ENCODE measurements at places on chromosomes 2 and 18. TPM values are rescaled to one million over a fixed set of nuclear protein-coding genes. Genes with fewer than 3 reads are reported as not detected.

- no peak overlapping the region for H3K4me3 ChIP-seq
- DNase-seq = no peak
- H3K4me1 ChIP-seq = no peaks in the 10 kb centered on the region
- H3K27ac ChIP-seq = no peak overlapping the region
- H3K36me3 ChIP-seq = no peaks in the 10 kb centered on the region
- H3K27me3 ChIP-seq = no peaks in the 10 kb centered on the region
These were observed 1109.3 kb downstream of the TSN start for GRCh38 chr2:122864728-122865127.

DNA sequence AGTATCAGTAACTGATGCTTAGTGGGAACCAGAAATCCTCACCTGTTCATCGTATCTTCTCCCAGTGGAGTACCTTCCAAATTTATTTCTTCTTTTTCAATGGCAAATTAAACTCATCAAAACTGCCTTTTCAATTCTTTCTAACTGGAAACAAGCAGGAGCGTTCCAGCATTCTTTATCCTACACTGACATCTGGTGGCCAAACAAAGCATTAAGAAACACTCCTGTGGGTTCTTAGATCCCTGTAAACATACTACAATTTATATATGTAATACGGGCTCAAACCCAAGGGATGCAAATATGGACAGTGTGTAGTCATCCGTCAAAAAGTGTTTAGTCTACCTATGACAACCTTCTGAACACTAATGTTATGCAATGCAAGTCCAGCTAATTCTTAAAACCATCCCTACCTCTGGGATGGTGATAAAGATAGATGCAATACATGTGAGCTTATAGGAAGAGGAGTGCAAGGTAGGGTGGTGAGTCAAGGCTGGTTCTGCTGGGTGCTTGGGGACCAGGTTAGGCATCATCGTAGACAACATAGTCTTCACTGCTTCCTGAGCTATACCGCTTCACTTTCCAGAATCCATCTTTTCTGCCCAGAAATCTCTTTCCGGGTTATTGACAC, 375.0 kb downstream of the CTNNA2 start:
- H3K4me1 ChIP-seq = no peaks in the 10 kb centered on the region
- H3K27me3 ChIP-seq = no peaks in the 10 kb centered on the region
- H3K36me3 ChIP-seq = no peaks in the 10 kb centered on the region
- no peak for DNase-seq
- no peak overlapping the region for H3K27ac ChIP-seq

DNA sequence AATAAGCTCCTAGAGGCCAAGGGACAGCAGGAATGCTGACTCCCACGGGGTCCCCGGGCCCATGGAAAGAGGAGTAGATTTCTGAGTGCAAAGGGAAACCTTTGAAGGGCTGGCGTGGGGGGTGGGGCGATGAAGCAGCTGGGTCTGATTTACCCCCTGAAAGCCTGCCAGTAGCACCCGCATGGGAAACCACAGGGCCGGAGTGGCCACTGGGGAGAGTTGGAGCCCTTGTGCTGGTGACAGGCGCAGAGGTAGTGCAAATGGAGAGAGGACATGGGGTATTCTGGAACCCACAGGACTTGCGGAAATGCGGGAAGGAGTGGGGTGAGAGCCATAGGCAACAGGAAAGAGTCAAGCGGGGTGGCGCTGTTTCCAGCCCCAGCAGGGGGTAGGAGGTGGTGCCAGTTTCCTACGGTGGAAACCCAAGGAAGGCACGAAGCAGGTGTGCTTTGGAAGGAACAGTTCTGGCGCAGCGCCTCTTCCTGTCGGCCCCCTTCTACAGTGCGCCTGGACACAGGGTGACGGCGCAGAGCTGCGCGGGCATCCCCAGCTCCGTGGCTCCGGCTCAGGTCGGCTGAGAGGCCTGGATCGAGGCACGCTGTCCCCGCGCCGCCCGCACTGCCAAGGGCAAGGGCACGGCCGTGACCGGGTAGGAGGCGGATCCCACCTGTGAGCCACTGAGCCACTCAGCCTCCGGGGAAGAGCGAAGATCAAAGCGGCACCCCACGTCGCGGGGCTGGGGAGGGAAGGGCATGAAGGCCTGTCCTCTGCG, 149.0 kb upstream of the GLI2 start:
- no peak overlapping the region for H3K27ac ChIP-seq
- H3K27me3 ChIP-seq = peaks cover 40% of the 10 kb centered on the region
- no peaks in the 10 kb centered on the region for H3K36me3 ChIP-seq

DNA sequence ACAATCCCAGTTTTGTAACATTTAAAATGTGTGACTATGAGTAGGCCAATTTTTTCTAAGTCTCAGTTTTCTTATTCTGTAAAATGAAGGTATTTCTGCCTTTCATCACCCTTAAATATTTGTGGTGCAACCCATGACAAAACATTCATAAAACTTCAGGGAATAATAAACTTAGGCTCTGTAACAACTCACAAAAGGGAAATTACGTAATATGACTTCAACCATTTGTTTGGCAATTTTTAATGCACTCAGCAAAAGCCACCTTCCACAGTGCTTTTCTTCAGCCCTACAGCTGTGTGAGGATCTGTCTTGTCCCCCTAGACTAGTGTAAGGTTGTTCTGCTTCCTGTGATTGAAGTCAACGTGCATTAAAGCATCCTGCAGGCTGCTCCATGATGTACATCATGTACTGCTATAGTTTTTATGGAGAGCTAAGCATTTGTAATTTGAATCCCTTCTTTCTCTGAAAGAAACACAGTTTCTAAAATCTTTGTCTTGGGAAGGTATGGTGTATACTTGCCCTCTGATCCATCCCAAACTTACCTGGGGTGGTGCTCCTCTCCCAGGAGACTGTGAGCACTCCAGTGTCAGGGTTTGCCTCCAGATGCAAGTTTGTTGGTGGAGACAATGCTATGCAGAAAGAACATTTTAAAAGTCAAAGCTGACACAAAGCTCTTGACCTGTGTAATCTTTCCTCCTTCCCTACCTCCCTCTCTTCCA, 39.1 kb downstream of the FN1 start:
- H3K36me3 ChIP-seq = no peaks in the 10 kb centered on the region
- H3K27ac ChIP-seq = no peak overlapping the region
- peaks cover 6% of the 10 kb centered on the region for H3K27me3 ChIP-seq
- no peaks in the 10 kb centered on the region for H3K4me1 ChIP-seq
- H3K4me3 ChIP-seq = no peak overlapping the region

GRCh38 chr2:51344886-51345285, 313.0 kb upstream of the NRXN1 start:
- H3K4me1 ChIP-seq = no peaks in the 10 kb centered on the region
- no peaks in the 10 kb centered on the region for H3K36me3 ChIP-seq
- no peak for DNase-seq
- no peak overlapping the region for H3K4me3 ChIP-seq
- no peak overlapping the region for H3K27ac ChIP-seq

DNA sequence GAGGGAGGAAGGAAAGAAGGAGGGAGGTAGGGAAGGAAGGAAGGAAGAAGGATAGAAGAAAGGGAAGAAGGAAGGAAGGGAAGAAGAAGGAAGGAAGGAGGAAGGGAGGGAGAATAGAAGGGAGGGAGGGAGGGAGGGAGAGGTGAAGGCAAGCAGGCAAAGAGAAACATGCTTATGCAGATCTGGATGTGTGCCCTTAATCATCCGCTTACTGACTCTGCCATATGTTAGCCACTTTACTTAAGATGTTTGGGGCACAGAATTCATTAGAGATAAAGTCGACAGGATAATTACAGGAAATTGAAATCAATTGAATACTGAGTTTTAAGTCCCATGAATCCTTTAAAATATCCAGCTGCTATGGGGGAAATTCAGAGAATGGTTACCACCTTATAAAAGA, 334.2 kb downstream of the GRB14 start:
- H3K4me1 ChIP-seq = no peaks in the 10 kb centered on the region
- H3K4me3 ChIP-seq = no peak overlapping the region
- no peak overlapping the region for H3K27ac ChIP-seq
- no peaks in the 10 kb centered on the region for H3K27me3 ChIP-seq
- H3K36me3 ChIP-seq = no peaks in the 10 kb centered on the region

MC2R gene
- not detected for total RNA-seq

SPDYA gene
- total RNA-seq = 1.8 TPM

ARMC9 gene
- 2.5 TPM for total RNA-seq

Measured in activated T-helper 2 cell treated with anti-CD3 and anti-CD28 coated beads, Interferon-gamma antibody, Interleukin-2, Interleukin-4, amounts not matched to agents 10 μg/mL and 5 μg/mL and 100 μg/mL, durations not matched to agents 14 hours and 24 hours and 36 hours (primary cell).